COLO829 (cell line): ENCODE measurements at places on chromosomes 1 and 21.

DNA sequence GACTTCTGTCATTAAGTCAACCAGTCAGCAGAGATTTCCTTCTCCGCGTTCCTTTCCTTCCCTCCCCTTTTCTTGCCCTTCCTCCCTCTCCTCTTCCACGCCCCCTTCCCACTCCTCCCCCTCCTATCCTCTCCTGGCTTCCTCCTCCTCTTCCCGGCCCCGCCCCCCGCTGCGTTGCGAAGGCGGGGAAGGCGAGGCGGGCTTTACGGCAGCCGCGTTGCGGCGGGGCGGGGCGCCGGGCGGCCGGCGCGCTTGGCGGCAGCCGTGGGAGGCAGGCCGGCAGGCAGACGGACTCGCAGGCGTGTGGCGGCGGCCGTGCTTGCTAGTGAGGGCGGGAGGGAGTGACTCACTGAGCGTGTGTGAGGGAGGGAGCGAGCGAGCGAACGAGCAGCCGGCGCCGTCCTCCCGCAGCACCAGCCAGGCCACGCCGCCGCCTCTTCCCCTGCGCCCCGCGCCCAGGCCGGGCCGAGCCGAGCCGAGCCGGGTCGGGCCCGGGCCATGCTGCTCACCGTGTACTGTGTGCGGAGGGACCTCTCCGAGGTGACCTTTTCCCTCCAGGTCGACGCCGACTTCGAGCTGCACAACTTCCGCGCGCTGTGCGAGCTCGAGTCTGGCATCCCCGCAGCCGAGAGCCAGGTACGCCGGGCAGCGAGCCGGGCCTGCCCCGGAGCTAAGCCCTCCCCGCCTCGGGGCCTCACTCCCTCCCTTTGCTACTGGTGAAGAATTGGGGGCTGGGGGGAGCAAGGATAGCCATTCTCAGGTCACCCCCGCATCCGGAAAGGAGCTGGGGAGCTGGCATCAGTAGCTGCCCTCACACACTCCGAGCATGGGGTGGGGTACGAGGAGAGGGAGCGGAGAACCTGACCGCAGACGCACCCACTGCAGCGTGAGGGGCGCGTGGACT, at the start of gene DDI2:
Gene DDI2, plus strand, starts transcription at position 286 of the 904 bp plus-strand sequence. Its CDS starts 213 bp downstream, at position 499.
- peak; percentile 92 for DNase-seq

DNA sequence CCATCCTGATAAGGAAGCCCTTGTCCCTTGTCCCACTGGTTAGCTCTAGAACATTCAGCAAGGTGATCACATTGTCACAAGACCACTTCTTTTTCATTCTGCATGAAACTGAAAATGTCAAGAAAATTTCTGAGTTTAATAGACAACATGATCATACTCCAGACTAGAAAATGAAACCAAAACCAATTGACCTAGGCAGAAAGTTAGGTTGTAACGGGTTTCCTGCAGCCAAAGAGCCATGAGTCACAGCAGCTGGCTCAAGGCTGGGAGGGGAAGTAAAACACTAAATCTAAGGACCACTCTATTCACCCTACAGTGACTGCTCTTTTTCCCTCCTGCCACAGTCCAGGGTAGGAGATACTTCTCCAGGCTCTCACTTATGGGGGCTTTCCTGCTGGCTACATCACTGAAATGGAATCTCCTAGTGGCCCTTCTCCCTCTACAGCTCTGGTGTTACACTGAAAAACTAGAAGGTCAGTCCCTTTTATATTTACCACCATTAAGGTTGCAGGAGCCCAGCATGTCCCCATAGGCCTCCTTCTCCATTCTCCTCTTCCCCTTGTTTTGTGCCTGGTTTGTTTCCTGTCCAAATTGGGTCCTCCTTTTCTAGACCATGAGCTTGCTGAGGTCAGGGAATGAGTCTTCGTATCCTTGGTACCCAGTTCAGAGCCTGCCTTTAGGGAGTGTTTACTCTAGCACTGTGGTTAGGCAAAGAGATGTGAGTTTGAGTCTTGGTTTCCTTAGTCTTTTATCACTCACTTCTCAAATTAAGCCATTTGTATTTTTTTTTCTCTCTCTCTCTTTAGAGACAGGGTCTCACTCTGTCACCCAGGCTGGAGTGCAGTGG, 236.5 kb upstream of the JUN start:
- peak; percentile 54 for DNase-seq

DNA sequence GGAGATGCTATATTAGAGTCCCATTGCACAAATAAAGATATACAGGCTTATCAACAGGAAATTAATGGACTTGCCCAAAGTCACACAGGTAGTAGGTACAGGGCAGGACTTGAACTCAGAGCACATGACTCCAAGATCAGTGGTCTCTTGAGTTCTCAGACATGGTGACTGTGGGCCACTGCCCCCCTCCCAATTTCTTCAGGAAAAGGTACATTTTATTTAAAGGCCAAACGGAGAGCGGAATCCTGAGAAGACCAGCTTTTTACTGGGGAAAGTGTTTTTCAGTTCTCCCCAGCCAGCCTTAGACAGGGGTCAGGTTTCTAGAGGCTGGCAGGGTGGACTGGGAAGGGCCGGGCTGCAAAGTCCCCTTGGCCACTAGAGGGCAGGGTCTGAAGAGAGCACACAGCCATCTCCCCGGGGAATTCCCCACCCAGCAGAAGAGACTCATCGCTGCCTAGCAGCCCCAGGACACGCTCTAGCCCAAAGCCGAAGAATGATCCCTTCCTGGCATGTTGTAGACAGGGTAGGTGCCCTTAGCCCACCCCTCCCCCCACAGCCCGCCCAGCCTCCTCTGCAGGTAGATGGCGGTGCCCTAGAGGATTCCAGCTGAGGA, 29.7 kb downstream of the ACP6 start:
- DNase-seq: peak; percentile 90

GRCh38 chr1:170310951-170311350, 165.2 kb downstream of the NTMT2 start:
- no peak for DNase-seq

- no peak for DNase-seq
Observed at GRCh38 chr1:64895500-64895899, 70.8 kb downstream of the JAK1 start.

- DNase-seq: no peak
Observed at GRCh38 chr1:205376739-205377138, 20.0 kb upstream of the KLHDC8A start.

GRCh38 chr1:115877511-115877910, 36.6 kb upstream of the NHLH2 start:
- no peak for DNase-seq

DNA sequence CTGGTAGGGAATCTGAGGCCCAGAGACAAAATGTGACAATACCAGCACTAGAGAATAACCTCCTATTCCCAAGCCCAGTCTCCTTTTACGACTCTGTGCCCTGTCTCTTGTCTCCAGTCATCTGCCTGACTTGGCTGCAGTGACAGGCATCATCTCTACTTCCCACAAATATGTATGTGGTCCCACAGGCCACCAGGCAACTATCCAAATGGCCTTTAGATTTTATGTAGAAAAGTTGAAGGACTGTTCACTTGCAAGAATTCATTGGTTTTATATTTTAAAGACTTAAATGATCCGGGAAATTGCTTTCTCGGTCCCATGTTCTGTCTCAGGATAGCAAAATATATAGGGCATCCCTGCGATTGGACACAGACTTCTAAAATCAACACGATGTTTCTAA, 11.6 kb downstream of the KRTAP24-1 start:
- DNase-seq: no peak

GRCh38 chr1:178243119-178243518, 149.2 kb downstream of the RASAL2 start:
- no peak for DNase-seq

- no peak for DNase-seq
Observed at GRCh38 chr21:28418726-28419514, 573.8 kb downstream of the LTN1 start.

- no peak for DNase-seq
Observed at GRCh38 chr1:218717575-218717974, 372.4 kb downstream of the TGFB2 start.

DNA sequence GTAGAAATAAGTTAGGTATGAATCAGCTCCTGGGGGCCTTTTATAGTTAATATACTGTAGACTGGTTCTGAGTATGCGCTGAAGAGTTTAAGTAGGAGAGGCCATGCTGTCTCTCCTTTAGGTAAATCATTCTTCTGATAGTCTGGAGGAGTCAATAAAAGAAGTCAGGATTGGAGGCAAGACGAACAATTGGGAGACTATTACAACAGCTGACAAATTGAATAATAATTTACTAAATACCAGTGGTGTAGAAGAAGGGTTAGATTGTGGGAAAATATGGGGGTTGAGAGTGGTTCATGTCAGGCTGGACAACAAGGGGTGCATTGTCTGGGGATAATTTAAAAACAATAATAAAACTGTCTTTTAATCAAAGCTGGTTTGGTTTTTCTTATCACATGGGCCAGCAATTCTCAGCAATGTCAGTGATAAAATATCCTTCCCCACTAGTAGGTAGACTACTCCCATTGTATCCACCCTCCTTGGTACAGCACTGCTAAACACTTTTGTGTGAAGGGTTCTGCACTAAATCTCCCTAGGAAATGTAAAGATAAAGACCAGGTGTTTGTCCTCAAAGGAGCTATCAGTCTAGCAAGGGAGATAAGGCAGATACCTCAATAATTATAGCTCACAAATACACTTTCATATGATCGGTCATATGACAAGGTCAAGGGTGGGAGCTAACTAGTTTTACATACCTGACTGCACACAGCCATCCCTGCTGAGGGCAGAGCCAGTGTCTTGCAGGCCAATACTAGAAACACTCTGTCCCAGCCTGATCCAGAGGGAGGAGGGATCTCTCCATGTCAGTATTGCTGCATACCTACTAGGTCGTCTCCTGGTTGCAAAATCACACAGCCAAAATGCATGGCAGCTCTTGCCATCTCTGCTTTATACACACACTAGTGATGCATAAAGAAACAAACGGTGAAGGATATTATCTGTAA, 299.7 kb downstream of the VAV3 start:
- peak; percentile 74 for DNase-seq

DNA sequence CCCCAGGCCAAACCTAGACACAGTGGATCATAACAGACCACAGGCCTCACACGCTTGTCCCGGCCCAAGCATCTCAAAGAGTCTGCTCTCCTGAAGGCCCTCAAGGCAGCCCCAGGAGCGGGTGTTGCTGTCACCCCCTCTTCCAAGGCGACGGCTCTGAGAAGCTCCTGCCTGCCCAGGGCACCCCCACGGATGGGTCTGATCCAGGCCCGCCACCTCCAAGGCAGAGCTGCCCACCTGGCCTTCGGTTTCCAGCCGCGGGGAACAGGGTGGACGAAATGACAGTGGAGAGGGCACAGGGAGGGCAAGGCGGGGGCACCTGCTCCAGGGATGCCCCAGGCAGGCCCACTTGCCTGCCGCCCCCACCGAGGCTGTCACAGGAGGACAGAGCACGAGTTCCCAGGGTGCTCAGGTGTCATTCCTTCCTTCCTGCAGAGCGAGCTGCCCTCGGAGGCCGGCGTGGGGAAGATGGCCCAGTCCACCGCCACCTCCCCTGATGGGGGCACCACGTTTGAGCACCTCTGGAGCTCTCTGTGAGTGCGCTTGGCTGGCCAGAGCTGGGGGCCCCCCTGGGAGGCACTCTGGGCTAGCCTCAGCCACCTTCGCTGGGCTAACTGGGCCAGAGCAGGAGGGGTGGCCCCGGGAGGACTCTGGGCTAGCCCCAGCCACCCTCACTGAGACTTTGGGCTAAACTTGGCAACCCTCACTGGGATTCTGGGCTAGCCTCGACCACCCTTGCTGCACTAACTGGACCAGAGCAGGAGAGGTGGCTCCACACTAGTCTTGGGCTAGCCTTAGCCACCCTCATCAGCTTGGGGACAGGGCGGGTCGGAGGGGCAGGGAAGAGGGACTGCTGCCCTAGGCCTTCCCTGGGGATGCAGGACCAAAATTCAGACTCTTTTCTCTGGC, 29.8 kb downstream of the TP73 start:
- DNase-seq: no peak

GRCh38 chr1:46246548-46247435, 771 bp upstream of the RAD54L start:
- peak; percentile 17 for DNase-seq

DNA sequence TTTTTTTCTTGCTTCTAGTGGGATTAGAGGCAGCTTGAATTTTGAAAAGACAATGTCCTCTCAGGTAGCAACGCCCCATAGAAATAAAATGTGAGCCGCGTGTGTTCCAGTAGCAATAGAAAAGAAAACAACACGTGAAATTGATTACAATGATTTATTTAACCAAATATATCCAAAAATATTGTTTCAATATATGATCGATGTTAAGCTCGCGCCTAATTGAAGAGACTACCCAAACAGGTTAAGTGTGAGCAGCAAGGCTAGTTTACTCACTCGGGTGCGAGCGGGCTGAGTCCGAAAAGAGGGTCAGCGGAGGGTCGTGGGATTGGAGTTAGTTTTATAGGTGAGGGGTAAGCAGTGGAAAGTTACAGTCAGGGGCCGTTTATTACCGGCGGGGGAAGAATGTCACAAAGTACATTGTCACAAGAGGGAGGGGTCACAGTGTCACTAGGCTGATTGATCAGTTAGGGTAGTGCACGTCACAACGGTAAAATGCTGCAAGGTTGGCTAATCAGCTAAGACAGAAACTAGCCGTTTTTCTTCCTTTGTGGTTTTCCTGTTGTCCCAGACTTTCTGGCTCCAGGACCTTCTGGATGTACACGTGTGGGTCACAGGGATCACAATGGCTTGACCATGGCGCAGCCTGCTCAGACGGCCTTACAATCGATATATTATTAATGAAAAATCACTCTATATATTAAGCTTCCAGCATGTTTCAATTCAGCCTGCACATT, 697 bp upstream of the ZNF670 start:
- DNase-seq: no peak

DNA sequence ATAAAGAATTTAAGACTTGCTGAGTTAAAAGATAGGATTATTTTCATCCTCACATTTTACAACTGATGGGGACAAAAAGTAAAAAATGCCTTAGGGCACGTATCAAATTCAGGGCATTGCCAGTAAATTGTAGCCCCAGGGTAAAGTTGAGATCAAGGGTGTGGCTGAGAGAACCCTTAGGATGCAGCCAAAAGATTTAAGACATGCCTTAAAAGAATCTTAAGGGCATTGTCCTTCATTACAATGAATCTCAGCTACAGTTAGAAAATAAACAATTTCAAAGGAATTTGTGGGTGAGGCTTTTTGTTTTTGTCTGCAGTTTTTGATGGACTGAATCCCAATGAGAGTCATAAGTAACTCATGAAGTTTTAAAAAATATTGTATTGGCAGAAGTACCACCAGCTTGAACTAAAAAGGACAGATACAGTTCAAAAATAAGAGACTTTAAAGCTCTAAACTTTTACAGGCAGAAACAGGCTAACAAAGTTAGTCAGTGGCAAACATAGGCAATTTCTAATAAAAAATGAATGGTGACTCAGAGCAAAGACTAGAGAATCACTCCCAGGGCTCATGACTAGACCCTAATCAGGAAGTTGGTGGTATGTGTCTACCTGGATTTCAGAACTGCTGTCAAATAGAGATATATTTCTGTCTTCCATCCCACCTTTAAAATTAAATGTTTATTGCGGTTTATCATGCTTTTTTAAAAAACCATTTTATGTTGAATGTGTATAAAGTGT, 165.1 kb upstream of the SNX7 start:
- DNase-seq: no peak
